Lung microvascular endothelial cell (primary cell): ENCODE measurements at places on chromosomes 2 and 18. TPM values are rescaled to one million over a fixed set of nuclear protein-coding genes. Genes with fewer than 3 reads are reported as not detected.
A peak's percentile ranks its signal among the peaks of the same experiment; 100 is the strongest.

DNA sequence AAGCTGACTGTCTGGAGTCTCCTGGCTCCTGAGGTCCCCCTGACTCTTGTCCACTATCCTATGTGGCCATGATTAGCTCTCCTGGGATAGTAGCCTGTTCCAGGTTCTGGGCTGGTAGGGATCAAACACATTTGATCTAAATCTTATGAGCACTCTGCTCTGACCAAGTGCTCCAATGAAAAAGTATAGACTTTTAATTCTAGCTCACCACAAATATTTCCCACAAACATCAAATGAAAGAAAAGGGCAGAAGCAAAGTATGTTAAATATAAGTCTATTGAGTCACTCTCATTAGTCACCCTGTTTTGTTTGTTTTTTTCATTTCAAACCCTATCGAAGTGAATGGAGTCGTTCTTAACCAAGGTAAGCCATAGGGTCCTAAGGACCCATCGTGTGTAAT is 39.7 kb upstream of the NEDD4L start:
- DNase-seq, result peak; percentile 7

Gene WDCP
- 6.1 and 7.1 TPM in 2 replicates for total RNA-seq

Gene DIPK1C
- total RNA-seq, result not detected in 2 replicates

Gene AQP12B
- total RNA-seq, result not detected in 2 replicates

GRCh38 chr2:128727404-128727803 is 408.7 kb upstream of the HS6ST1 start:
- DNase-seq, result no peak

DNA sequence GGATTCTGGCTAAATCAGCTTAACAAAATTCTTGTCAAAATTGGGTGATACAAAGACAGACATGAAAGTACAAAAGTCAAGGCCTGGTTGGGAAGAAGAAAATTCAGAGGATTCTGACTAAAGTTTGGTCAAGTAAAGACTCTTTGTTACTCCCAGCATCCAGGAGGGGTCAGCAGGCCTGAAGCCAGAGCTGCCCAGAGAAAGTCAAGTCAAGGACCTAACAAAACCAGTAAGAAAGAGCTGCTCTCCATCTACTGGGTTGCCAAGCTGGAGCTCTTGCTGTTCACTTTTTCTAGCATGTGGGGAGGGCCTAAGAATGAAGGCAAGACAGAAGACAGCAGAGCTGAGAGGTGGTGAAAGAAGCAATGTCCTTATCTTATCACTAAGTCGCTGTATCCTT is 143.3 kb downstream of the C1D start:
- DNase-seq, result no peak

- no peak for DNase-seq
Observed at GRCh38 chr2:190916829-190917228, 36.2 kb downstream of the GLS start.

- DNase-seq, result no peak
Observed at GRCh38 chr2:69624131-69624530, 19.4 kb downstream of the AAK1 start.

DNA sequence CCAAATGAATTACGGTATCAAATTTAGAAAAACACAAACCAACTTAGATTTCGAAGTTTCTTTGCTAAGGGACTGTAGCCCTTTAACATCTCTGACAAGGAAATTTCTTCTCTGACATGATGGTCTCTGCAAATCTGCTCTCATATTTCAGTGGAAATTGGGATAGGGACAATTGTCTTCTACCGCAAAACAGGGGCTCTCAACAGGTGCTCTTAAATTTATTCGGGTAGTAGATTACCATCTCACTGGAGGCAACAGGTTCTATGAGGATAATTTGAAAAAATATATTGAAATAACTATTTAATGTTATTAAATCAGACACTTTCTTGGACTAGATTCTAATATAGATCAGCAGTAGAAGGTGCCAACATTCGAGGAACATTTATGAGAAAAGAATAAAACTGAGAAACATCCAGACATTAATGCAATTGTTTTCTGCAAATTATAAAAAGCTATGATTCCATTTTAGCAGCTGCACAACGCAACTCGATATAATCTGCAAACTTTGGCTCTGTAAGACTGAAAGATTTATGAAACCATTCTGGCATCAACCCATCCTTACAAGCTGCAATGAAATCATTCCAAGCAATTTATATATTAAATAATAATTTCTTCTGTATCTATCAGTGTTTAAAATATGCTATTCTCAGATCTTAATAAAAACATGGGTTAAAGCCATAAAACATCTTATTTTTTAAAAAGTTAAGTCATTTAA is 10.0 kb upstream of the BCL2 start:
- DNase-seq, result no peak

Gene C1QL2
- not detected in 2 replicates for total RNA-seq
